ENCODE measurements at places on chromosomes 2 and 18. TPM values are rescaled to one million over a fixed set of nuclear protein-coding genes. Genes with fewer than 3 reads are reported as not detected.

DNA sequence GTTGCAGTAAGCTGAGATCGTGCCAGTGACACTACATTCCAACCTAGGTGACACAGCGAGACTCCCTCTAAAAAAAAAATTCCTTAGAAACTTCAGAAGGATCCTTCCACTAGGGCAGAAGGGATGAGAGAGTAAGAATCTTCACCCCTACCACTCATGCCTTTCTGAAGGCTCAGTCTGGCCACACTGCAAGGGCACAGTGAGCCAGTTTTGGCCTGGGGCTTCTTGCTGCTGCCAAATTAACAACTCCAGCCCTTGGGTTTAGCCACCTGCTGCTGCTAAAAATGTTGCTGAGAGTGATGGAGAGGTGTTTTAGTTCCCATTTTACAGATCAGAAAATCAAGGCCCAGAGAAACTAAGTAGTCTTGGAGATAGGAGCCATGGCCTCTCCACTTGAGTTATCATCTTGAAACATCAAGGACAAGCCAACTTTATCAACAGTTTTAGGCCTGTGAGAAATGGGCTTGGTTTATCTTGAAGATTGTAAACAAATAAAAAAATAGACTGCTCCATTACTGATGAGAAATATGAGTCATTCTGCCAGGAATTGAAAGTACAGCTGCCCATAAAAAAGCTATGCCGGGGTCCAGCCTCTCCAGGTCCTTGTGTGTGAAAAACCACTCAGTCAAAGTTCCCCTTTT lies 31.9 kb upstream of the CASP8 start:
- DNase-seq: no peak

GRCh38 chr2:52805901-52806410 lies 961.6 kb upstream of the CHAC2 start:
- DNase-seq: peak; percentile 69

The KCNS3 gene
- 2.0 TPM for polyA plus RNA-seq

DNA sequence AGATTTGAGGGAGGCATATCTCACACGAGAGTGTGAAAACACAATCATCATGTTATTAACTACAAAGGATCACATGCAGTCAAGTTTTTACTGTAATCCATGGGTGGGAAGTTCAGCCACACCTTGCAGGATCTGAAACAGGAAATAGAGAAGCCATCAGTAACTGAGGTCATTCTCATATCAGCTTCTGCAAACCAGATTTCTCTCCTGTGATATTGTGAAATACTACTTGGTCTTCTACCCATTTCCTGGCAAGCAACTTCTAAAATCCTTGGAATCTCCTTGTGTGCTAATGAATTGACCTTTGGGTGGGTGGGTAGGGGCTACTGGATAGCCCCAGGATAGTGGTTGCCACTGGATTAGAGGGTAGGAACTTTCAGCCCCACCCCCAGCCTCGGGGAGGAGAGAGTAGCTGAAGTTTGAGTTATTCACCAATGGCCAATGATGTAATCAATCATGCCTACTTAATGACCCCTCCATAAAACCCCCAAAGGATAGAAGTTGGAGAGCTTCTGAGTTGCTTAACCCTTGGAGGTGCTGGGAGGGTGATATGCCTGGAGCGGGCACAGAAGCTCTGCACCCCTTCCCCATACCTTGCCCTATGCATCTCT lies 25.6 kb upstream of the TGIF1 start:
- no peak for DNase-seq

DNA sequence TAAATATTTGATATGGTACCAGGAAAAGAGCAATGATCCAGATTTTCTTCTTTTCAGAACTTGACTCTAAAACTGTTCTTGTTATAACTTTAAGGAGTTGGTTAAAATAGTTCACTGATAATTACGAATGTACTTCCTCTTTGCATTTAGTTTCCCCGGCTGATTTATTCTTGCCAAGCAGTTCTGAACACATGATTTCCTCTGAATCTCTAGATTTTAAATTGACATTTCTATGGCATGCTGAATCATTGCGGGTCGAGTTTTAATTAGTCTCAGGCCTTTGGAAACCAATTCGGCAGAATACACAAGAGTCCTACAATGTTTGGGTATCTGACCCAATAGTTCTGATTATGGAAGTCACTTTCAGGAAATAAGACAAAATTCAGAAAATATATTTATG lies 37.3 kb upstream of the DNAH7 start:
- no peak for DNase-seq

DNA sequence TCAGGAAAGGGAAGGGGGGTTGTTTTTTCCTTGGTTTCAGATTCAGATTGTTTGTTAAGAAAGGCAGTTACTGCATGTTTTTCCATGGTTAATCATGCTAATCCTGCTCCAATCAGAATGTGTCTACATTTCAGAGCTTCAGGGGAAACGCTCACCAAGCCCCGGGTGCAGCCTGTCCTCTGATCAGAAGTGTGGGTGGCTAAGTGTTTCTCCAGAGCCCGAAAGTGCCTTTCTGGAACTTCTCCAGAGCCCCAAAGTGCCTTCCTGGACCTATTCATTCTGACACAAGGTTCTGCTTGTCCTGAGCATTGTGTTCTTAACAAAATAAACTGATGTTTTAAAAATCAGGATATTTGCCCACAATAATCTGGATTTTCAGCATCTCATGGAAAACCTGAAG lies 359.0 kb upstream of the ZNF521 start:
- no peak for DNase-seq

GRCh38 chr2:85936421-85937068 lies 47.8 kb upstream of the ST3GAL5 start:
- DNase-seq: no peak

The WNT10A gene
- not detected for polyA plus RNA-seq

- no peak for DNase-seq
These were observed 42.3 kb upstream of the PTPRM start for GRCh38 chr18:7524786-7525185.

The OR6B2 gene
- not detected for polyA plus RNA-seq

The SULT1C3 gene
- not detected for polyA plus RNA-seq

DNA sequence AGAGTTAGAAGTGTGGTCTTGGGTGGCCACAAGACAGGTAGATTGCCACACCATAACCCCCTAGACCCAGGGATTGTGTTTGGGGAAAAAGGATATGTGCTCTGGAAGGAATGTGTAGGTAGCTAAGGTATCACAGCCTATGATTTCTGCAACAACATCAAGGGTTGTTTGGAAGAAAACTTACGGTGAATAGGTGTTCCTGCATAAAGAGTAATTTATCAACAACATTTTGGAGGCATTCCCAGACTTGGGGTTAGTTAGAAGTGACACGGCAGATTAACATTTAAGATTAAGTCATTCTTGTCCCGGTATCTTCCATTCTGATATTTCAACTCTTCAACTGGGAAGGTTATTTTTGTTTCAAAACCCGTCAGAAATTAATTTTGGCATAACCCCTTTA lies 65.5 kb downstream of the SPP2 start:
- no peak for DNase-seq

- DNase-seq: peak; percentile 97
These were observed 76.6 kb upstream of the MAP4K3 start for GRCh38 chr2:39513641-39514094.

The SCTR gene
- not detected for polyA plus RNA-seq

DNA sequence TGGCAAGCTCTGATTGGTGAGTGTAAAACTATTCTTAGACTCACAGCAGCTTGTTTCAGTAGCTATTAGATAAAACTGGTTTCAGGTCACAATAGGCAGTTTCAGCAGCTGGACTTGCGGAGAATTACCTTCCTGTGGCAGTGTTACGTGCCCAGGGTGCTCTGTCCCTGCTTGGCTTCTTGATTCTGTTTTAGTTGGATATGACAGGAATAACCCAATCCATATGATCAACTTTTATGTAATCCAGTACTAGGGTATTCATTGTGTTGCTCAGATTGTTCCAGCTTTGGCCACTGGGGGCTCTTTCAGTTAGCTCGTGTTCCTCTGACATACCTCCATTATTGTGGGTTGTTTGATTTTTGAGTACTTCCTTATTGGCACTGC lies 43.1 kb downstream of the INPP4A start:
- DNase-seq: peak; percentile 17

- peak; percentile 92 for DNase-seq
These were observed at the start of the genes STRADB and TRAK2 for GRCh38 chr2:201451292-201452057. TSS of gene STRADB (plus strand) at chr2:201451740. CDS start at chr2:201454841, 3,101 bp downstream. TSS of gene TRAK2 (minus strand) at chr2:201451458. CDS start at chr2:201420507, 30,951 bp downstream.

The ANKAR gene
- polyA plus RNA-seq: 0.96 TPM
